Stimulated activated CD8-positive, alpha-beta memory T cell treated with anti-CD3 and anti-CD28 coated beads, Interleukin-15, amount 100 ng/mL, for 48 hours (primary cell): ENCODE measurements at places on chromosomes 1 and 21.

DNA sequence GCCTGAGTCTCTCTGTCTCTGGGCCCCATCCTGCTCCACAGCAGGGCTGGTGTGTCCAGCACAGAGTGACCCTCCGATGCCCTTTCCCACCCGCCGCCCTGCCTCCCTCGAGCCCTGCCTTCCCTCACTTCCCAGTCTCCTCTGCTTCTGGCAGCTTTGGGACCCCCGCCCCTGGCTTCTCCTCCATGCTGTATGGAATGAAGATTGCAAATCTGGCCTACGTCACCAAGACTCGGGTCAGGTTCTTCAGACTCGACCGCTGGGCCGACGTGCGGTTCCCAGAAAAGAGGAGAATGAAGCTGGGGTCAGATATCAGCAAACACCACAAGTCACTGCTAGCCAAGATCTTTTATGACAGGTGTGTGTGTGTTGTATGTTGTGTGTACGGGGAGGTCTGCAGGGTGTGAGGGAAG is 14.3 kb downstream of the MOV10 start:
- DNase-seq, result no peak

GRCh38 chr1:221419513-221420095 is 322.3 kb downstream of the DUSP10 start:
- no peak for DNase-seq

DNA sequence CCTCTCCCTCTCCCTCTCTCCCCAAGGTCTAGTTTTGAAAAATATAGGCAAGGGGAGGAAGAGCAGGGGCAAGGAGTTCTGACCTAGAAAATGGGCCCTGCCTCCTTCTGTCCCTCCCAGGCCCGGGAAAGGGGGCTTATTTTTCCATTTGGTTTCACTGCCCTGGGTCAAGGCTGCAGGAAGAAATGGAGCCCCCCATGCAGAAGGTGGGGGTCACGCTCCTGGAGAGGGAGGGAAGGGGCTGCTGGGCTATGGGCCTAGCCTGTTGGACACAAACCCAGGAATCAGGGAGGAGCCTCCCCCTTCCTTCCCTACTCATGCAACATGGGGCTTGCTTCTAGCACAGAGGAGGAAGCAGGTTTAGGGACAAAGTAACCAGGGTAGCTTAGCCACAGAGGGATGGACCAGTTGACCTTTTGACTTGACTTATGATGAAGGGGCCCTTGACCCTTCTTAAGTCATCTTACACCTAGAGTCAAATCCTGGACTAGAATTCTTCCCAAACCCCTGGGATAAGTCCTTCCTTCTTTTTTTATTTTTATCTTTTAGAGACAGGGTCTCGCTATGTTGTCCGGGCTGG is 70.4 kb upstream of the SSBP3 start:
- DNase-seq, result no peak

GRCh38 chr1:30337324-30337620 is 386.1 kb downstream of the MATN1 start:
- DNase-seq, result no peak

GRCh38 chr21:44654576-44655175 is at the start of gene KRTAP12-4:
TSS of gene KRTAP12-4 (minus strand) at chr21:44654659. CDS start at chr21:44654614, 45 bp downstream.
- DNase-seq, result no peak

GRCh38 chr1:232664844-232665777 is 35.2 kb upstream of the SIPA1L2 start:
- no peak for DNase-seq

- no peak for DNase-seq
Measured at GRCh38 chr1:198531891-198532290, 8.6 kb downstream of the ATP6V1G3 start.

GRCh38 chr1:43247256-43247921 is 22.4 kb upstream of the TMEM125 start:
- DNase-seq, result no peak

GRCh38 chr21:41764558-41765419 is 2.1 kb downstream of the RIPK4 start:
- DNase-seq, result no peak

- no peak for DNase-seq
Measured at GRCh38 chr1:154329551-154330131, 4.3 kb downstream of the ATP8B2 start.

DNA sequence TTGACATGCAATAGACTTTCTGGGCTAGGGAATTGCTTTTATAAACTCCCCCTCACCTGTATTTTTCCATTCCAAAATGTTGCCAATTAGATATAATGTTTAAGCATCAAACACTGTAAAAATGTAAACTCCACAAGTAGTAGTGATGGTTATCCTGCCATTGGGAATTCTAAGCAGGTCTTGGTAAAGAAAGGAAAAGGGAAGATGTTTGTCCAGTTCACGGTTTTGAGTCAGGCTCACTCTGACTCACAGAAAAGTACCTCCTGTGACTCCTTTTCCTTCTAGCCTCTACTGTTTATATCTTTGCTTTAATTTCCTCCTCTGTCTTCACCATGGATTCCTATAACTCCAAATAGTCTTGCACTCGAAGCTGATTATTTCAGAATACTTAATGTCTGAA is 19.0 kb upstream of the PTPN14 start:
- DNase-seq, result no peak

DNA sequence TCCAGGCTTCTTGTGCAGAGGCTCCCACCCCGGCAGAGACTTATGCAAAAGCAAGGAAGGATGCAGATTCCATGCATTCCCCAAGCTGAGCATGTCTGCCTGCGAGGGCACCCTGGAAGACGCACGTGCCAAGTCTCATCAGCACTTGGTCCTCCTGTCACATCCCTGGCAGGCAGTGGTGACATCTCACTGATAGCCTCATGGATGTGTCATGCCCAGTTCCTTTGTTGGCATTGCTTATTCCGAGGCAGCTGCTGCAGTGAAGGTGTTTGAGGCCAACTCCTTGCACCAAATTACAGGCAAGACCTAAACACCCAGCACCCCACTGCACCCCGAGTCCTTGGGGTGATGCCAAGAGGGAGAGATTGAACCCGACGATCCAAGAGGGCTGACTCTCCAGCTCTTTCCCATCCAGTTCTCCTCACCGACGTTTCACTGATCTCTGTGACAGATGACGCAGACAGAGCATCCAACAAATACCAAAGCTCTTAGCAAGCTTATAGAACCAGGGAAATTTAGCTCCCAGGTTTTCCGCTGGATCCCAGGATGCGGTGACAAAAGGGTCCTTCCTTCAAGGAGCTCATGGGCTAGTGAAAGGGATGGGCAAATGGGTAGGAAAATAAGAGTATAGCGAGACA is 611.1 kb downstream of the AJAP1 start:
- DNase-seq, result no peak

- no peak for DNase-seq
Measured at GRCh38 chr1:72051538-72051937, 230.8 kb downstream of the NEGR1 start.

GRCh38 chr1:54965624-54966340 is 14.6 kb upstream of the TMEM61 start:
- no peak for DNase-seq

DNA sequence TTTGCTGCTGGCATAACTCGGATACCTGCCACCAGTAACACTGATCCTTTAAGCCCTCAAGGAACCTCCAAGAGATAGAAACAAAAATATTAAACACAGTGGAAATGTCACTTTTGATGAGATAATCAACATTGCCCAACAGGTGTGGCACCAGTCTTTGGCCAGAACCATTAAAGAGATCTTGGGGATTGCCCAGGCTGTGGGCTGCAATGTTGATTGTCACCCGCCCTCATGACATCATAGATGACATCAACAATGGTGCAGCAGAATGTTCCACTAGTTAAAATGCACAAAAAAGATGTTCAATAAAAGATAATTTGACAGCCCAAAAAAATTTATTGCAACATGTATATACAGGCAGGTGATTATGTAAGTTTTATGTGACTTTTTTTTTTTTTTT is 20.2 kb upstream of the ZMYM1 start:
- no peak for DNase-seq

DNA sequence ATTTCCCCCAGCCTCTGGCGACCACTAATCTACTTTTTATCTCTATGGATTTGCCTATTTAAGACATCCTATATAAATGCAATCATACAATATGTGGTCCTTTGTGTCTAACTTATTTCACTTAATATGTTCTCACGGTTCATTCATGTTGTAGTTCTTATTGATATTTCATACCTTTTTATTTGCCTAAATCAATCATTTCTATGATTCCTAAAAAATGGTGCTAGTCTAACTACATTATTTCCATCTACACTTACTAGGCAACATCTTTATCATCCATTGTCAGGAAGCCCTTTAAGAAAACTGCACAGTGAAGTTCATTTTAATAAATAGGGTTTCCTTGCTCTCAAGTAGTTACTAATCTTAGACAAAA is 380 bp upstream of the FBXO28 start:
- DNase-seq, result no peak

- DNase-seq, result no peak
Measured at GRCh38 chr1:17191990-17192242, 13.0 kb upstream of the PADI1 start.

GRCh38 chr1:229058729-229059128 is 212.2 kb upstream of the RAB4A start:
- no peak for DNase-seq
